ENCODE measurements at places on chromosomes 5 and 9.

DNA sequence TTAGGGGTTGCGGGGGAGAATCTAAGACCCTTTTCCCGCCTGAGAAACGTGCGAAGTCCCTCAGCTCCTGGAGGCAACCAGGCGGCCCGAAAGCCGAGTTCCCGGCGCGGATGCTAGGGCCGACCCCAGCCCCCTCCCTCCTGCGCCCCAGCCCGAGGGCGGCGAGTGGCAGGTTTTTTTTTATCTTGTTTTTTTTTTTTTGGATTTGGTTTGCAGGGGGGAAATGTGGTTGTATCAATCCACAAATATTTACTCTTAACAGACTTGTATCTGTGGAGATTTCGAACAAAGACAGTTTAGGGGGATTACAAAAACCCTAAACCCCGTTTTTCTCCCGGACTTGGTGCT, 10.7 kb downstream of the LMX1B start:
- DNase-seq = no peak

GRCh38 chr5:142779163-142779840, 9.1 kb downstream of the ARHGAP26 start:
- no peak for DNase-seq

DNA sequence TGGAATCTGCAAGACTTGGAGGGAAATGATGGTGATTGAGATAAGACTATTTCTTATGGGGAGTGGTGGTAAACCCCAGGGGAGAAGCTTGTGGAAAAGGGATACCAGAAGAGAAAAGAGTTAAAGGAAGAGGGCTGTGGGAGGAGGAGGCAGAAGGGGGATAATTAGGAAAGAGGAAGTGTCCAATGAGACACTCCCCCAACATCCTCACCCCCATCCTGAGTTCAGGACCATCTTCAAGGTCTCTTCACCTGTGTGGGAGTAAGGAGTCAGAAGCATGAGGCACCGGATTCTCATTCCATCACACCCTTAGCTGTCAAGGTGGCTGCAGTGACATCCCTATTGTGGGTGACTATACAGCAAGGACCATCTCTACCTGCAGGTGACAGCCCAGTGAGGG, 106.6 kb upstream of the POC5 start:
- no peak for DNase-seq

DNA sequence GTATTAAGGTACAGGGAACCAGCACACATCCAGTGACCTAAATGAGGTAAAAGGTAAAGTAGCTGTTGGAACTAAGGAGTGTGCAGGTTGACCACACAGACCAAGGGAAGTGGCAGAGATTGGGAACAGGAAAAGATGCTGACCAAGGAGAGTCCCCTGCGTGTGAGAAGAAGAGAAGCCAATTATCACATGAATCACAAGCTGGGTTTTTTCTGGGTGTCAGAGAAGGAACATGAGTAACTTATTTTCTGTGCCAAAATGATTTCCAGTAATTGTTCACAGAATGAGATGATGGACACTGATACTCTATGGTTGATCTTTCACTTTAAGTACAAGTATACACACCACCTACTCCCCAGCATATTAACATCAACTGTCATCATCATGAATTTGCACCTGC, 130.7 kb upstream of the ACO1 start:
- no peak for DNase-seq

DNA sequence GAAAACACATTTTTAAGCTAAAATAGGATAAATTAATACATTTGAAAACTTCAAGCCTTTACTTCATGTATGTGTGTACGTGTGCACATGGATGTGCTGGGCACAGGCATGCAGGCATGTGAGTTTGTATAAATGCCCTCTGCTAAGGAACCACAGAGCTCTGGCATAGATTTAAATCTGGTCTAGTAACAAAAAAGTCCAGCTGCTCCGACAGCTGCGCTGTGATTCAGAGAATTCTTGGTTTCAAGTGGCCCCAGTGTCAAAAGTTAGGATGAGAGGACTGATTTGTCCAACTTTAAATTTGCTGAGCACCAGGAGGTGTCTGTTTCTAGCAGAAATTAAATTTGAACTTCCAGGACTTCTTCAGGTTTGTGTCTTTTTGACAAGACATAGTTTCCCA, 203.7 kb upstream of the TUT7 start:
- DNase-seq = no peak

DNA sequence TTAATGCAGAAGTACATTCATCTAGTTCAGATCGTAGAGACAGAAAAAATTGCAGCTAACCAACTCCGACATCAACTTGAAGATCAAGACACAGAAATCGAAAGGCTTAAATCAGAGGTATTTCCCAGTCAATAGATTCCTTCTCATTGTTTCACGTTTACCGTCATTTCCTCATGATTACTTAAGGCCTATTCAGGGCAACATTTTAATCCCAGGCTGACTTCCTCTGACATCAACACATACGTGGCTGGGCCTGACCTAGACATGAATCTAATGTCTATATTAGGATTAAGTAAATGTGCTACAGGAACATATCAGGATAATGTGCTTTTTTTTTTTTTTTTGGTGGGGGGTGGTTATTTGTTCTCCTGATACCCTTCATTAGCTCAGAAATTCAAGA, 107.9 kb downstream of the RASGRF2 start:
- DNase-seq = no peak
